ENCODE measurements at places on chromosomes 16 and 17.

GRCh38 chr17:49741009-49741691 is 22.8 kb downstream of the FAM117A start:
- no peak for DNase-seq

DNA sequence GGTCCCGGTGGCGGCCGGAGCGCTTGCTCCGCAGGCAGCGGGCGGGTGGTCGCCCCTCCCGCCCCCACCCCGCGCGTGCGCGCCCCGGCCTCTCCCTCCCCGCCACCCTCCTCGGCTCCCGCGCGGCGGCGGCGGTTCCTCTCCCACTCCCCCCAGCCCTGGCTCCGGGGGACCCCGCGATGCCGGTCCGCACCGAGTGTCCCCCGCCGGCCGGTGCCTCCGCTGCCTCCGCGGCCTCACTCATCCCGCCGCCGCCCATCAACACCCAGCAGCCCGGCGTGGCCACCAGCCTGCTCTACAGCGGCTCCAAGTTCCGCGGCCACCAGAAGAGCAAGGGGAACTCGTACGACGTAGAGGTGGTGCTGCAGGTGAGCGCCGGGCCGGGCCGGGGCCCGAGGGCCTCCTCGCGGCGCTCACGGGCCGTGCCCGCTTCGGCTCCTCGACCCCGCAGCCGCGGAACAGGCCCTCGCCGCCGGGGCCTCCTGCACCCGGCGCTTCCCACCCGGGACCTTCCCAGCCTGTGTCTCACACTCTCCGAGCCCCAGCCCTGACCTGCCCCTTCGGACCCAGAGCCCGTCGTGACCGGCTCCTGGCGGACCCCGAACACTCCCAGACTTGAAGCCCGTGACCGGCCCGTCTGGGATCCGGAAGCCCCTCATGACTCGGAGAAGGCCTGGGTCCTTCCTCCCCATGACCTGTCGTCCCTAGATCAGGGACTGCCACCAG is 490 bp downstream of the GID4 start:
- DNase-seq: no peak

GRCh38 chr16:8812162-8812843 is 14.7 kb downstream of the PMM2 start:
- DNase-seq: no peak

DNA sequence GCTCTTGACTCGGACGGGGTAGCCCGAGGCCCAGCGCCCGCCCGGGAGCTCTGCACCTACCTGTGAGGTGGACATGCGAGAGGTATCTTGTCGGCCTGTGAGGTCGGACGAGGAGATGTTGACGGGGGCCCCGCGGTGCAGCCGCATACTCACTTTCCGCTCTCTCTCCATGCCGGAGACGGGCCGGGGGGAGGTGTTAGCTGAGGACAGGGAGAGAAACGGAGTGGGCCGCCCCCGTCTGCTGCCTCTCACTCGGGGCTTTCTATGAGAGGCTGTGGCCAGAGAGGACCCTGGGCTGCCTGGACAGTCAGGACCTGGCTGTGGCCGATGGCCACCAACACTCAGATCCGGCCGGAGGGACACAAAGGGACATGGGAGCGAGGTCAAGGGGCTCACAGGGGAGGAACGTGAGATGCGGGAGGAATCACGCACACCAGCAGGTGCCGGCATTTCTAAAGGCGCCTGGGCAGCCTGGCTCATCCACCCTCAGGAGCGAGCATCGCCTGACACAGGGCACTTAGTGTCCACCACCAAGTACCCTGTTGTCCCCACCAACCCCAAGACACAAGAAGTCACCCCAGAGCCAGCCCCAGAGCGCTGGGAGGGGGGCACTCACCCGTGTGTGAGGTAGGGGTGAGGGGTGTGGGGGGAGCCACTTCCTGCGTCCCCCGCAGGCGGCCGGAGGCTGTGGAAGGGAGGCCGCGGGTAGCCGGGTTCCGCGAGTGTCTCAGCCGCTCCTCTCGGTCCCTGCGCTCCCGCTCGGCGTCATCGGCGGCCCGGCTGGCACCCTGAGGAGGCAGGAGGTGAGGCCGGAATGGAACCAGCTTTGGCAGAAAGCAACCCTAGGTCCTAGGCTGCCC is 20.2 kb downstream of the SLC16A3 start:
- DNase-seq: no peak

DNA sequence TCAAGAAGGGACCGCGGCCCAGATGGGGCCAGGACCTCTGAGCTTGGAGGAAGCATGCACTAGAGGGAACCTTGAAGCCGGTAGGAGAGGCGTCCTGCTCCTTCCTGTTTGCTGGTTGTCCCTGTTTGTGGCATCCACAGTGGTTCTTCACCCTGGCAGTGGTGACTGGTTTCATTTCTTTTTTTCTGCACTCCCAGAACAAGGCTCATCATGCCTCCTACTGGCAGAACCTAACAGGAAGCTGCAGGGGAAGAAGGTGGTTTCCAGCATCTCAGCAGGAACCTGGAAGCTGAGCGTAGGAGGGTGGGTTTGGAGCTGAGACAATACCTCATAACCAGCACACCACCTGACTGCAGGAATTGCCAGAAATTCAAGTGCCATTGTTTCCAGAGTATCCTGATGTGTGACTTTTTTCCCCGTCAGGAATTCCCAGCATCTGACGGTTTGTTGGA is 5.8 kb downstream of the TMEM231 start:
- DNase-seq: no peak

DNA sequence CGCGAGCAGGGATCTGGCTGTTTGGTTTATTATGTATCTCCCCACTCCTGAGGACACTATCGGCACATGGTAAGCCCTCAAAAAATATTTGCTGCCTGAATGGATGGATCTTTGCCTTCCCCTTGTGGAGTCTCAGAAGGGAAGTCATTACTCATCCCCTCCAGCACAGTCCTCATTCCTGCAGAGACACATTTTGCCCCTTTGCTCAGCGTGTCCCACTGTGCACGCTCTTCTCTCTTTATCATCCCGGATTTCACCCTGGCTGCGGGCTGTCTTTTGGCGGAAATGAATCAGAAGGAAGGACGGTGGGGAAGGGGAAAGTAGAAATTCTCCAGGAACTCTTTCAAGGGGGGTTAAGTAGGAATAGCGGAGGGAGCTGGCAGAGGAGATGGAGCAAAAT is 125.2 kb upstream of the CDC42EP4 start:
- no peak for DNase-seq

GRCh38 chr17:10042589-10043244 is 137.6 kb upstream of the RCVRN start:
- no peak for DNase-seq

- no peak for DNase-seq
These were observed 14.1 kb downstream of the NFE2L1 start for GRCh38 chr17:48062273-48062672.

GRCh38 chr17:50100480-50100883 is 5.3 kb downstream of the PDK2 start:
- DNase-seq: no peak

- DNase-seq: no peak
These were observed 20.5 kb downstream of the MYO15A start for GRCh38 chr17:18129041-18129502.

- DNase-seq: no peak
These were observed 139.0 kb downstream of the RAB11FIP4 start for GRCh38 chr17:31530391-31530985.

- DNase-seq: no peak
These were observed 8.8 kb downstream of the CNTNAP1 start for GRCh38 chr17:42691021-42691545.

- DNase-seq: no peak
These were observed 131.8 kb upstream of the TBX2 start for GRCh38 chr17:61267847-61268246.

GRCh38 chr17:32494621-32495358 is 8.0 kb downstream of the CDK5R1 start:
- no peak for DNase-seq

GRCh38 chr16:86982912-86983311 is 334.3 kb downstream of the C16orf95 start:
- no peak for DNase-seq

- DNase-seq: no peak
These were observed 55.4 kb downstream of the TMEM186 start for GRCh38 chr16:8742068-8742467.

- DNase-seq: no peak
These were observed 132.9 kb downstream of the USP31 start for GRCh38 chr16:23016368-23016767.

DNA sequence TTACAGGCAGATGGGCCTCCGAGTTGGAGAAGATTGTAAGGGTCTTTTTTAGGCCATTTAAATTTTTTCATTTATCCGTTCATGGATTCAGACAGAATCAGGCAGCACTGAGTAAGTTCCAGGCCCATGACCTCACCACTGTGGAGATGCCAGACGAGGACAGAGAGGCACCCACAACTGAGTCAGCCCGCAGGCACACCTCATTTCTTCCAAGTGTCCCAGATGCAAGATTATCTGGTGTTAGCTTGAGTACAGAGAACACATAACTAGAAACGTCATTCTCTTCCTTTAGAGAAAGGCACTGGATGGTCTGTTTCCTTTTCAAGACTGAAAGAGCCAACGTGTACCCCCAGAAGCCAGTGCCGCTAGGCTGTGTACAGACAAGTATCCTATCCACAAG is 16.9 kb downstream of the CLEC16A start:
- DNase-seq: no peak

DNA sequence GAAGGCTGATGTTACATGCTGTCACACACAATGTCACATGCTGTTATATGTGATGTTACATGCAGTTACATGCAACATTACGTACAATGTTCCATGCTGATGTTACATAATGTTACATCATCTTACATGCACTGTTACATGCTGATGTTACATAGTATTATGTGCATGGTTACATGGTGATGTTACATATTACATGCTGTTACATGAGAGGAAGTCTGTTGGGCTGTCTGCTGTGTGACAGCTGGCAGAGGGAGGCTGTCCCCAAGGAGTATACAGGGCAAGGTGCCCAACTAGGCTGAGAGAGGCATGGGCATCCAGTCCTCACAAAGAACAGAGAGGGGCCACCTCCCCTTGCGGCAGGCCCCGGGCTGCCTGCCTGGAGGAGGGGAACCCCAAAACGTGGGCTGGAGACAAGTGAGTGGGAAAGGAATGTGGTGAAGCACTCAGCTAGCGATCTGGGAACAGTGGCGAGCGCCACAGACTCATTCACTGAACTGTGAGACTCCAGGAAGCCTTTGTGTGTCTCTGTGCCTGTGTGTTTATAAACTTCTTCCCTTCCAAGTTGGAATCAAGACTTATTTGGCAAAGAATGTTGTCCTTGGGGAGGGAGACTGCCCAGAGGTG is 30.6 kb downstream of the TMEM92 start:
- no peak for DNase-seq

DNA sequence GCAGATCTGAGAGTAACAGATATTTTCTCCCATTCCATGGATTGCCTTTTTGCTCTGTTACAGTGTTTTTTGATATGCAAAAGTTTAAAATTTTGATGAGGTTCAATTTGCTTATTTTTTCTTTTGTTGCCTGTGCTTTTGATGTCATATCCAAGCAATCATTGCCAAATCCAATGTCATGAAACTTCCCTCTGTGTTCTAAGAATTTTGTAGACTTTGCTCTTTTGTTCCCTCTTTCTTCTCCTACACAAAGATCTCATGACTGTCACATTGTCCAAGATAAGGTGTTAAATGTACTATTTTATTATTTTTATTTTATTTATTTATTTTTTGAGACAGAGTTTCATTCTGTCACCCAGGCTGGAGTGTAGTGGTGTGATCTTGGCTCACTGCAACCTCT is 18.9 kb upstream of the KCNH6 start:
- no peak for DNase-seq

- DNase-seq: no peak
These were observed 6.1 kb upstream of the HIC1 start for GRCh38 chr17:2048805-2049204.

DNA sequence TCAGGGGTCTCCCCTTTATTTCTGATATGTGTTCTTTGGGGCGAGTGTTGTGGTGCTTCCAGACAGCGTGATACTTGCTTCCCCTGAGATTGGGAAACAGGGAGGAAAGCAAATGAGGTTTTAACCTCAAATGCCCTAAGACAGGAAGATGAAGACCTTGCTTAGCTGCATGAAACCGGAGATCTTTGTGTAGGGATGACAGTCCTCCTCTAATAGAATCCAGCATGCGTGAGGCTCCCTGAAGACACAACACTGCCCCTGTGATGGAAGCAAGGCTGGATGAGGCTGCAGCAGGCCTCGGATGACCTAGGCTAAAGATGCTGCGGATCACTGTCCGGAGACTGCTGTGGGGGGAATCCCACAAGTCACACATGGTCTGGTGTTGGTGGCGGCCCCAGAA is 491.0 kb downstream of the CDH13 start:
- DNase-seq: no peak

DNA sequence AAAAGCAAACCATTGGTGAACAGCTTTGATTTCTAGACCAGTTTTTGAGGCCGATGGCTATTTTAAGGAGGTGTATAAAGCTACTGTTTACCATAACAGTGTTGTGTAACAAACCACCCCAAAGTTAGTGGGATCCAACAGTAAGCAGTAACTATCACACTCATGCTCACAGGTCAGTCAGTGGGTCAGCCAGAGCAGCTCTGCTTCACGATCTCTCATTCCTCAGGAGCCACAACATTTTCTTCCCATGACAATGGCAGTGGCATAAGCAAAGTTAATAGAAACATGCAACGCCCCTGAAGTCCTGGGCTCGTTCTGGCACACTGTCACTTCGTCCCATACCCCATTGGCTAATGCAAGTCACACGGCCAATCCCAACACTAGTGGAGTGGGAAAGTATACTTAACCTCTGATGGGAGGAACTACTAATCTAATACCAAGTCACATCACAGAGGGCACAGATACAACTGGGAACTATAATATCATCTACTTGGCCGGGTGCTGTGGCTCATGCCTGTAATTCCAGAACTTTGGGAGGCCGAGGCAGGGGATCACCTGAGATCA is 28.0 kb upstream of the B4GALNT2 start:
- no peak for DNase-seq

GRCh38 chr16:49129935-49130334 is 151.7 kb downstream of the CBLN1 start:
- no peak for DNase-seq

DNA sequence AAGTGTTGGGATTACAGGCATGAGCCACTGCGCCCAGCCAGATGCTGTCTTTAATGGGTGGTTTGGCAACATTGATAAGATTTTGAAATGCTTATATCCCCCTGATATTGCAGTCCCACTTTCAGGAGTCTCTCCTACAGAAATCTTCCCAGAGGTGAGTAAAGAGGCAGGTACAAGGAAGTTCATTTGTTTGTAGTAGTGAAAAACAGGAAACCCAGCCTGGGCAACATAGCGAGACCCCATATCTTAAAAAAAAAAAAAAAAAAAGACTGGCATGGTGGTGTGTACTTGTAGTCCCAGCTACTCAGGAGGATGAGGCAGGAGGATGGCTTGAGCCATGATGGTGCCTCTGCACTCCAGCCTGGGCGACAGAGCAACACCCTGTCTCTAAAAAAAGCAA is 6.2 kb upstream of the NUPR1 start:
- no peak for DNase-seq

Data from stimulated activated CD8-positive, alpha-beta memory T cell treated with anti-CD3 and anti-CD28 coated beads, Interleukin-15, amount 100 ng/mL, for 1 hour (primary cell).